ENCODE measurements at places on chromosomes 5 and 9.

DNA sequence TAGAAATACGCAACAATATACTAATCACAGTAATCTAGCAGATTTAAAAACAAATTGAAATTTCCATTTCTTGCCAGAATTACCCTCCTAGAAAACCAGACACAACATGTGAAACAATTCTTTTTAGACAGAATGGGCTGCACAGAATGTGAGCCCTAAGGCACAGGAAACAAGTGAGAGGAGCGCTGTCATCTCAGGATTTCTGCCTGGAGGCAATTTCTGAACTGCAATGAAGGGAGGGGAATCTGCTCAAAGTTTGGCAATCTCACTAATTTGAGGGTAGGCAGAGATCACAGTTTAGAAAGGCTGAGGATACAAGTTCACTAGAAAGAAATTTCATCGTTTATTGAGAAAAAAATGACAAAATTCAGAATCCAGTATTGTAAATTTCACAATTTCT, 70.3 kb downstream of the INIP start:
- no peak for DNase-seq

GRCh38 chr9:74503219-74503618, 6.1 kb downstream of the RORB start:
- no peak for DNase-seq

GRCh38 chr5:132759114-132760048, 12.2 kb downstream of the CCNI2 start:
- DNase-seq = no peak

- no peak for DNase-seq
Measured at GRCh38 chr9:131997076-131997475, 82.6 kb downstream of the MED27 start.

- DNase-seq = no peak
Measured at GRCh38 chr9:115234094-115234493, 116.1 kb upstream of the TNC start.

DNA sequence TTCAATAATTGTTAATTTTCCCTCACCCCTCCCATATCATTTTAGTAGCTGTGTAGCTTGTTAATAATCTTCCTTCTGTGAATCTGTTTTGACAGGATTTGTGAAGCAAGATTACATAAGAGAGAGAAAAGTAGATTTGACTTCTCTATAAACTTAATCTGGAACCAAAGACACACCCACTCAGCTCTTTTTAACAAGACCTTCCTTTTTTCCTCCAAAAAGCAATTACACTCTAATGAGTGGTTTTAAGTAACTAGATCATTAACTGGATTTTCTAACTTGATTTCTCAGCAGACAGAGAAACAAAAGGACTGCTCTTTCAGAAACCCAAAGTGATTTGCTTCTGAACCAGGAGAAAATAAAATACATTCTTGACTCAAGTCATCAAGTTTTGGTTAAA, 21.9 kb downstream of the RFK start:
- no peak for DNase-seq

DNA sequence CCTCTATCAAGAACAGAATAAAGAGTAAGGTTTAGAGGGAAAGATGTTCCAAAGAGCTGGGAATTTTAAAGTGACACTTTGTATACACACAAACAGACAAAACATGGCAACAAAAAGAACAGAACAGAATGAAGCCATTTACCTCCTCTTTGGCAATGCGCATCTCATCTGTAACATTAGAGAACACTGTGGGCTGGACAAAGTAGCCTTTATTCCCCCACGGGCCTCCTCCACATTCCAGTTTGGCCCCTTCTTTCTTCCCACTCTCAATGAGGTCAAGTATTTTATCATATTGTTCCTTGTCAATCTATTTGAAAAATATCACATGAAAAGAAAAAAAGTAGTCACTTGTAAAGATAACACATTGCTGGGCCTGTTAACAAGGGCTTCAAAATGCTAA, 41.0 kb downstream of the ALDH1A1 start:
- DNase-seq = no peak

GRCh38 chr5:156947925-156948324, 15.1 kb downstream of the TIMD4 start:
- no peak for DNase-seq

- DNase-seq = no peak
Measured at GRCh38 chr5:134460551-134460950, 48.9 kb upstream of the CDKN2AIPNL start.

DNA sequence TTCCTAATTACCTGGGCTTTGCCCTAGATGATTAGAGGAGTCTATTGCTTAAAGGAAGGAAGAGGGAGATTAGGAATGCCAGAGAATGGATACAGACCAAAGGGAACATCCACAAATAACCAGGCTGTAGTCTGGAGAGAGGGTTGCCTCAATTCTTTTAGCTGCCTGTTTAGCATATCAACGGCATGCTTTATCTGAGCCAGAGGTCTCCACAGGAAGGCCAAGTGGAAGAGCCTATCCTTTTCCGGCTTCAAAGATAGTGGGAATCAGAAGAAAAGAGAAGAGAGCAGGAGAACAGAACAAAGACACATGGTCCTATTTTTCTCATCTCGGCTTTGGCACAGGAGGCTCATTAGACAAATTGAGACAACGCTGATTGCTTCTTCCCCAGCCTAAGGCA, 142.4 kb downstream of the NMUR2 start:
- no peak for DNase-seq

GRCh38 chr9:4297151-4297785, 2.6 kb downstream of the GLIS3 start:
- DNase-seq = no peak

DNA sequence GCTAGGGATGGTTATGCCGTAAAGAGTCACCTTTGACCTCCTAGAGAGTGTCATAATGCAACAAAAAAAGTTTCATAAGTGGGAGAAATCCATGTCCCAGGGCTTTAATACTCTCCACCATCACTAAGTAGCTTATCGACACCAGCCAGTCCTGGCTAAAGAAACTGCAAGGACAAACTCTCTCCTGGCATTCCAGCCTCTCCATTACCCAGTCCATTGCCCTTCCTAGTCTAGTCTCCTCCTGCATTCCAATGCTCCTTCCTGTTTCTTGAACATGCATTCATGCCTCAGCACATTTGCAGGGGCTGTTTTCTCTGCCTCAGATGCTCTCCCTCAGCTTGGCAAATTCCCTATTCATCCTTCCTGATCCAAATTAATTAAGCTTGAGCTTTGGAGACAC, 364.1 kb downstream of the BRINP1 start:
- no peak for DNase-seq

- DNase-seq = no peak
Measured at GRCh38 chr5:179914032-179914755, 6.5 kb upstream of the TBC1D9B start.

DNA sequence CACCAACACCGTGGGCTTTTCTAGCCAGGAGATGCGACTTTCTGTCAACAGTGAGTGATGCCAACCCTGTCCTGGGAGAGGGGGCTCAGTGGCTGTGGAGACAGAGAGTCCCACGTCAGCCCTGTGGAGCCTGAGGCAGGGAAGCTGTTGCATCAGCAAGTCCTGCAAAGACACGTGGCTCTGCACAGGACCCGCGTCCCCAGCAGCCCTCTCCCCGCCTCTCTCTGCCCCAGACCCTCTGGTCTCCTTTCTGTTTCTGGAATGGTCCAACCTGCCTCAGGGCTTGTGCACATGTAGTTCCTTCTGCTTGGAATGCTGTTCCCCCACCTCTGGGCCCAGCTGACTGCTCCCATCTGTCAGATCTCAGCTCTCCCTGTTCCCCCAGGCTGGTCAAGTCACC, 60.4 kb downstream of the HMCN2 start:
- DNase-seq = no peak

DNA sequence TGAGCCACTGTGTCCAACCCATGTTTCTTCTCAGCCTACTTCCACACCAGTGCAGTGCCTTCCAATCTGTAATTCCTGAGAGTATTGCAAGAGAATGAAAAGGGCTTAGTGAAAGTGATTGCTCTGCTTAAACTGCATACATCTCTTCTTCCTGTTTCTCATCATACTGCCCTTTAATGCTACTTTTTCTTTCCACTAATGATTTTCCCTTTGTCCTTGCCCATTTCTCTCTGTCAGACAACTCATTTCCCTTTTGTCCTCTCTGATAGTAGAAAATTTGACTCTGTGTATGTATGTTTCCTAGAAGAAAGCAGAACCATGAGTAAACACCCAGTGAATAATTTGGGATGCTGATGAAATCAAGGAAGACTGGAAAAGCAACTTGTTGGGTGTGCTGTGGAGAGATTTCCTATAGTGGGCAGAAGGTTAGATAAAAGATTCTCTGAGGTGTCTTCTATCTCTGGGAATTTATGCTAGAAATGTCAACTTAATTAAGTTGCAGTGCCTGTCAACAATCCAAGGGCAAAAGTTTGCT, 102.2 kb upstream of the CHD1 start:
- no peak for DNase-seq

DNA sequence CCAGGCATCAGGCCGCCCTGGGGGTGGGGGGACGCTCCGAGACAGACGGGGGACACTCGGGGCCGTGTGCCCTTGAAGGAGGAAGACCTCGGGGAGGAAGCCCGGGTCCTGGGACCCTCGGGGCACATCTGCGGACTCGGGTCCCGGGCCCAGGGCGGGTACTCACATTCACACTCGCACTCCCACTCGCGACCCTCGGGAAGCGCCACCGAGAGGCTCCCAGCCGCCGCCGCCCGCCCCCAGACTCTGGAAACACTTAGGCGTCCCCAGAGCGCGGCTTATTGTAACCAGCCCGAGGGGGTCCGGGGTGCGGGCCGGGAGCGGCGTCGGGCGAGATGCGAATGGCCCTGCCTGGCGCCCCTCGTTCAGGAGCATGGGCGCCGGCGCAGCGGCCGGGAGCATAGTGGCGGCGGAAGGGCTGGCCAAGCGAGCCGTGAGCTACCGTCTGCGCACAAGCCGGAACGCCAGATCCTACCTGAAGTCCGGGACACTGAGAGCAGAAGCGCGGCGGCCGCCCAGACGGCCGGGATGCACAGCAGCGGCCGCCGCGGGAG, 559 bp downstream of the ROR2 start:
- no peak for DNase-seq
